ENCODE measurements at places on chromosomes 1 and 21.

DNA sequence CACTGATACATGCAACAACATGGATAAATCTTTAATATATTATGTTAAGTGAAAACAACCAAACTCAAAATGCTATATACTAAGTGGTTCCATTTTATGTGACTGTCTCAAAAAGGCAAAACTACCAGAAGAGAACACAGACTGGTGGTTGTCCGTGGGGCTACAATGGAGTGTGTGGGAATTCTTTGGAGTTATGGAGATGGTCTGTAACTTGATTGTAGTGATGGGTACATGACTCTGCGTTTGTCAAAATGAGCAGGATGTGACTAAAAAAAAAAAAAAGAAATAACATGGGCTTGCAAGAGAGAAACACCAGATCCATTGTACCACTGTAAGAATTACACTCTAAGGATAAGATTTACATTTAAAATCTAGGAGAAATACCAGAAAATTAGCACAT lies 52.2 kb upstream of the KIAA1614 start:
- no peak for DNase-seq

DNA sequence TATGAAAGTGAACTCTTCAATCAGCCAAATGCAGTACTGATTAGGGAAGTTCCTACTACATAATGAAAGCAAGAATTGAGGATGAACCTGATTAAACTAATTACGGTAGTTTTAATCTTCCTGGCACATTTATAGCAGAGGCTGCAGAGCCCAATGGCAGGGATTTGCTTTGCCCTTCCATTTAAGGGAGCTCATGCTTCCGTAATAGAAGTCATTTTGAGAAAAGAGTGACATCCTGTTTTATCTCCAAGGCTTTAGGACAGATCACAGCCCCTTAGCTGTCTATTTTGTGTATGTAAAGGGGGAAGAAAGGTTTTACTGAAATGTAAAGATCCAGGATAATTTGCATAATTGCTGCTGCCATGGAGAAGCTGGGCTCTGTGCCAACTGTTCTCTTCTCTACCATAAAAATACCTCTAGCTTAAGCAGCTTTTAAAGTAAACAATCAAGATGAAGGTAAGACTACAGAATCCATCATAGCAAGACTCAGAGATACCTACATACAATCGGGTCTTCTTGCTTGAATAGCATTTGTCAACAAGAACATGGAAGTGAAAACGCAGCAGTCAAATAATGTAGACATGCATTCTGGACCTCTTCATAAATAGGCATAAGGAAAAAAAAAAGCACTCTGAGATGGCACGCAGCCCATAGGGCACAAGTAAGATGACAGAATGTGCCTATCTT lies 62.5 kb downstream of the ASH1L start:
- DNase-seq: no peak

DNA sequence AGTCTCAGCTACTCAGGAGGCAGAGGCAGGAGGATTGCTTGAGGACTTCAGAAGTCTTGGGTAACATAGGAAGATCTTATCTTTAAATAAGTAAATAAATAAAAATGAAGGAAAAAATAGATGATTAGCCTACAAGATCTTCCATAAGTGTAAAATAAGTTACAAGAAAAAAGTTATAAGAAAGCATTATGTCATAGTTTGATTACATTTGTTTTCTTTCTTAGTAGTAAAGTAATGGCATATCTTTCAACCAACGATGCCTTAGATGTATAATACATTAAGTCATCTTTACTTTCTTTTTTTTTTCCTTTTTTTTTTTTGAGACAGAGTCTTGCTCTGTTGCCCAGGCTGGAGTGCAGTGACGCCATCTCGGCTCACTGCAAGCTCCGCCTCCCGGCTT lies 46.5 kb downstream of the SNRPE start:
- no peak for DNase-seq

DNA sequence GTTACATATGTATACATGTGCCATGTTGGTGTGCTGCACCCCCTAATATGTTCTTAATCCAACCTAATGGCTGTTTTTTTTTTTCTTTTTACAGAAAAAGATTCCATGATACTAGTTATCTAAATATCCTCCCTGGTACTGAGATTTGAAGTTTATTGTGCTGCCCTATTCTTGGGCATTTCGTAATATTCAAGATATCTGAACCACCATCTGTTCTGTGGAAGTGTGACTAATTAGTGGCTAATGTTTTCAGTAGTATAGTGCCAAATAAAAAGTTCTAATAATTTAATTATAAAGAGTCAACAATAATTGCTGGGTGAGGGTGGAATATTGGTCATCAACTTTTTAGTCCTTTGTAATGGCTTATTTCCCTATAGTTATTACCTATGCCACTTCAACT lies 217.5 kb downstream of the GABPA start:
- DNase-seq: no peak

- DNase-seq: no peak
Measured at GRCh38 chr1:119626841-119627240, 21.2 kb downstream of the ZNF697 start.

GRCh38 chr1:221030990-221031389 lies 151.7 kb downstream of the HLX start:
- DNase-seq: peak; percentile 13

DNA sequence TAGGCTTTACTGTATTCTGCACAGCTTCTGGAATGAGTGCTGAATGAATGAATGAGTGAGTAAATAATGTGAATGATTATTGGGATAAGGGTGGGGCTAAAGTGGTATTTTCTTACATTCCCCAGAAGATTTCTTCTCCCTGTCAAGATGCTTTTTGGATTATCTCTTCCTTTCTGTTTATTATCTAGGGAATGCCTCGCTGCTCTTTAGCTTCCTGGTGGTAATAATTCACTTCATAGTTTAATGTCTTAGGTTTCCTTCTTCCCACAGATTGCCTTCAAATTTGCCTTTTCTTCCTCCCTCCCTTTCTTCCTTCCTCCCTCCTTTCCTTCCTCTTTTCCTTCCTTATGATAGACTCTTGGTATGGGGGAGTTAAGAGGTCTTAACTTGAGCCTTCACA lies 24.0 kb downstream of the DDR2 start:
- no peak for DNase-seq

DNA sequence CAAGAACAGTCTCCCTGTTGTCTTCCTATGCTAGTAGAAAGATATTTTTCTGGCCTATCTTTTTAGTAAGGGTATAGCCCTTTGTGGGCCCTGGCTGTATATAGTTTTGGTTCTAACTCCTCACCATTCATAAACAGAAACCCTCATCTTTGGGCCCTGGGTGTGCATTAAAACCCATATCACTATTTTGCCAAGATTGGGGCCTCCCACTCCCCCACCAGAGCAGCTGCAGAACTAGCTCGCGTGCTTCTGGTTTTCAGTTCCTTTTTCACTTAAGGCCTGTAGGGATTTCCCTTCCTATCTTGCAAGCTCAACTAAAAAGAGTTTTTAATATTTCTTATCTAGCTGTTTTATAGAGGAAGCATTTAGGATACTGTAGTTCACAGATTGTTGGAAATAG lies 106.4 kb downstream of the RGL1 start:
- peak; percentile 59 for DNase-seq

DNA sequence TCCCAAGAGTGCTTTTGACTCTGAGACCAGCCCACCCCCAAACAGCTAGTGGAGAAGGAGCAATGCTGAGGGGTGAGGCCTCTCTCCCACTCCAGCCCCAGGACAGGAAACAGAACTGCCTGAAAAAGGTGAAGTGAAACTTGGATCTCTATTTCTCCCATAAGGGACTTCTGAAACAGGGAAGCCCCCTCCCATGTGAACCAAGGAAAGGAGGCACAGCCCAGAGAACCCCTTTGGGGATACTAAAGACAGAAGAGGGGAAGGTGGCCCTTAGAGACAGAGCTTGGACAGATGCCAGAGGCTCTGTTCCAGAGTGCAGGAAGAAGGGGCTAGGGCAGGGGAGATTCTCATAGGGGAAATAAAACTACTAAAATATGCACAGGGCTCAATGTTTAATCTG lies 2.9 kb downstream of the TNFAIP8L2 start:
- DNase-seq: no peak

DNA sequence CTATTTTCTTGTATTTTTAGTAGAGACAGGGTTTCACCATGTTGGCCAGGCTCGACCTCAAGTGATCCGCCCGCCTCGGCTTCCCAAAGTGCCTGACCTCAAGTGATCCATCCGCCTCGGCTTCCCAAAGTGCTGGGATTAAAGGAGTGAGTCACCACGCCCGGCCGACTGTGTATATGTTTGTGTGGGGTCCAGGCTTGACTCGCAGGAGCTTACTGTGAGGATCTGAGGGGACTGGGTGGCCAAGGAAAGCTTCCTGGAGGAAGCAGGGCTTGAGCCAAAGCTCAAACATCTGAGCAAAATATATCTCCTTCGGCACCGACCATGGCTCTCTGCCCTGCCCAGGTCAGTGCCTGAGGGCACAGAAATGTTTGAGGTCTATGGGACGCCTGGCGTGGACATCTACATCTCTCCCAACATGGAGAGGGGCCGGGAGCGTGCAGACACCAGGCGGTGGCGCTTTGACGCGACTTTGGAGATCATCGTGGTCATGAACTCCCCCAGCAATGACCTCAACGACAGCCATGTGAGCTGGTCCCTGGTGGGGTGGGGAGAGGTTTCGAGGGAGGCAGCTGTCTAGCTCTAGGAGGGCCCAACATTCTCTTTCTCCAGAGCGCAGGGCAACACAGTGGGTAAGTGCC lies 10.5 kb downstream of the PADI3 start:
- DNase-seq: no peak

DNA sequence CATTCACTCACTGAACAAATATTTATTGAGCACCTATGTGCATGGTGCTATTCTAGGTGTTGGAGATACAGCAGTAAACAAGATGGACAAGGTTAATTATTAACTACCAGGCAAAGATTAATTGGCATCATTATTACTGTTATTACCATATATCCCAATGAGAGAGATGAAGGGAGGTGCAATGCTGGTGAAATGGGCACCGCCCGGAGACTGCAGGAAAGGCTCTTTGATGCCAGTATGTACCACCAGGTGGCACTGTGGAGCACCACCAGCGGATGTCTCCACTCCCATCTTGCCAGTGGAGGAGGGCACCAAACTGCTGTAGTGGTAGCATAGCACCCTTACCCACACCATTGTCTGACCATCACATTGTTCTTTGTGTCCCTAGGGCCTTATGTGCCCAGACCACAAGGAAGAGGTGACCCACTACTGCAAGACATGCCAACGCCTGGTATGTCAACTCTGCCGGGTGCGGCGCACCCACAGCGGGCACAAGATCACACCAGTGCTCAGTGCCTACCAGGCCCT lies 3.0 kb downstream of the TRIM46 start:
- DNase-seq: peak; percentile 74

DNA sequence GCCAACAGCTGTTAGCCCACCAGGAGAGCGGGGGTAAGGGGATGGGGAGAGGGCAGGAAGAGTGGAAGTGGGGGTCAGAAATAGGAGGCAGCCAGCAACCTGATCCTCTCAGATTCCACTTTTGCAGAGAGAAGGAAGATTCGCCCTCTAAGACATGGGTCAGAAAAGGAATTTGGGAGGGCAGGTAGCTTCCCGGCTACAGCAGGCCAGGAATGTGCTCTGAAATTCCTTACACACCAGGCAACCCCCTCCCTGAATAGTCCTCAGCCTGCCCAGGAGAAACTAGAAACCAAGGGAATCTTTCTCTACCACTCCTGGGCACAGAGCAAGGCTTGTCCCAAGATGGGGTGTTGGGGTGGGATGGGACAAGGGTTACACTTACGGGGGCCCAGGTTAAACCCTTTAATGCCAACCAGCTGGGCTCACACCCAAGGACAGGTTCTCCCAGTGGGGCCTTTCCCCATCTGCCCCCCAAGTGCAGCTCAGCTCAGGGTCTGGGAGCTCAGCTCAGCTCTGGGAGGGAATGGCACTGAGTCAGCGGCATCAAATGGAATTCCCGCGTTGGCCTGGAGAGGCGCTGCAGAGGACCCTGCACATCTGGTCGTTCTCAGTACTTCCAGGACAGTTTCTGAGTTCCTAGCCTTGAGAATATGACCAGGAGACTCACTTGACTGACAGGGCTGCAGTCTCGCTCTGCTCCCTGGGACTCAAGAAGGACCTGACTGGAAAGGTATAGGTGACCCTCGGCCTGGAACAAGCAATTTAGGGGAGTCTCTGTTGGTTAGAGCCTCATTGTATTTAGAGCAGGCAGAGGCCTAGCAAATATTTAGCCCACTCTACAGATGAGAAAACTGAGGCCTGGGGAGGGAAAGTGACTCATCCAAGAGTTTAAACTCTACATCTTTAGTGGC lies 761 bp downstream of the TNNT2 start:
- DNase-seq: no peak

DNA sequence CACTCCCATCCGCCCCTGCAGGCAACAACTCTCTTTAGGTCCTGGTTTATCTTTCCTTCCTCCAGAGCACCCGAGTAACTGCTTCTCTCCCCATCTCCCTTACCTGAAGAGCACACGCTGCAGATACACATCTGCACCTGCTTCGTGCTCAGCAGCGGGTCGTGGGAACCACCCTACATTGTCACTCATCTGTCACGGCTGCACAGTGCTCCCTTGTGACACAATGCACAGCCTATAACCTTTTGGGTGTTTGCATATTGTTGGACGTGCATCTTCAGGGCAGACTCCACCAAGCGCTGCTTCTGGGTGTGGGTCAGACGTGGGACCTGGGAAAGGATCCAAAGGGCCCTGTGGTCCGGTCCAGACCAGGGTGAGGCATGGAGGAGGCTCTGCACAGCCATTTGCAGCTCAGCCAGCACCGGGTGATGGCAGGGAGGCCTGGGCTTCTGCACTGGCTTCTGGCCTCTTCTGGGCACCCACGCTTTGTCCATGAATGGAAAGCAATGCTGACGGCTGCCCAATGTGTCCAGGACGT lies 42.5 kb downstream of the WDR4 start:
- DNase-seq: no peak

- DNase-seq: no peak
Measured at GRCh38 chr1:245226203-245226499, 71.4 kb downstream of the KIF26B start.

DNA sequence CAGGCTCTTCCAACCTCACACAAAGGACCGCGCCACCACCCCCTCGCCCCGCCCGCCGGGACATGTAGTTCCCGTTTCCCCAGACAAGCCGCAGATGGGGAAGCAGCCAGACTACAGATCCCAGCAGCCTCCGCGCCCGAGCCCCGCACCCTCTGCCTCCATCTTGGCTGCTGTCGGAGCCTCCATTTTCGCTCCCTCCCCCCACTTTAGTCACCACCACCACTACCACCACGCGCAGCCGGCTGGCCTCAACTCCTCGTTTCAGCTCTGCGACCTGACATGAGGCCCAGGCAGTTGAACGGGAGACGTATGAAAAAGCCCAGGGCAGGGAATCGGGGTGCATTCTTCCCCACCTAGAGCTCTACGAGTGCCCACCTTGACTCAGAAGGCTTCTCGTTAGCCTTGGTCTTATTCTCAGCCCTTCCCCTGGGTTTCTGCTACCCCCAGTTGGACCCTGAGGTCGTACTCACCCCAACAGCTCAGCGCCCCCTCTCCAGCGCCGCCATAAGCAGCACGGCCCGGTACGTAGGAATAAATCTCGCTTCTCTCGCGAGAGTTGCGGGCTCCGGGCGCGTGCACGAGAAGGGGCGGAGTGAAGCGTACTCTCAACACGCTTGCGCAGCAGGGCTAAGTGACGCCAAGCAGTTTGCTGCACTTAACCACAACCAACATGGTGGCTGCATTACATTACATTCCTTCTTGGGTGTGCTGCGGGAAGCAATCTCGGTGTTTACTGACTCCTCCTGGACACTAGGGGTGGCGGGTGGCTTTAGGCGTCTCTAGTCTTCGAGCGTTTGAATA lies at the start of gene CSDE1:
Gene CSDE1 (minus strand): TSS at position 530 of the 801 bp plus-strand sequence. CDS start 18,094 bp downstream, outside the sequence.
- DNase-seq: peak; percentile 93
